ENCODE measurements at places on chromosomes 1 and 21.

DNA sequence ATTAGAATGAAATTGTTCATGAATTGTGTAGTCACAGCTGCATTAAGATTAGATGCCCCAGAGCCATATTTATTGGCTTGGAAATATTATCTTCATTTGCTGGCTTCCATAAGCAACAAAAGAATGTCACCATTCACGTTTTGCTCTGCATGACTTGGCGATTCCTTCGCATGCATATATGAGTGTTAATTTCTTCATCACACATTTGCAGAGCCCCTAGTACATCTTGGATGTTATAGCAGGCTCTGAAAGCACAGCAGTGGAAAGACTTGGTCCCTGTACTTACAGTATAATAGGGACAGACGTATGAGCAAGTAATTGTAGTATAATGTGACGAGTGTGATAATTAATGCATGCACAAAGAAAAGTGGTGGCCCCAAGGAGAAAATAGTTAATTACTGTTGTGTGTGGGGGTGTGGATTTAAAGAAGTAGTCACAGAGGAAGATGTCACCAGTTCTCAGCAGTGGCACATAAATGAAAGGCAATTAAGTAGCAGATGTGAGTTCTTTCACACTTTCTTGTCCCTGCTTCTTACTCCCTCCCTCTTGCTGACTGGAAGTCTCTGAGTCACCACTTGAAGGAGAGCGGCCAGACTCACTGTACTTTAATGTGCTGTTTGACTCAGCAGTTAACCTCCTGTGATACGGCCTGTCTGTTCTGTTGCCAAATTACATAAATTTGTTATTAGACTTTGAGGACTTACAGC is 21.0 kb downstream of the S100A10 start:
- no peak for DNase-seq

GRCh38 chr1:155272466-155273342 is 600 bp downstream of the CLK2 start:
- no peak for DNase-seq

DNA sequence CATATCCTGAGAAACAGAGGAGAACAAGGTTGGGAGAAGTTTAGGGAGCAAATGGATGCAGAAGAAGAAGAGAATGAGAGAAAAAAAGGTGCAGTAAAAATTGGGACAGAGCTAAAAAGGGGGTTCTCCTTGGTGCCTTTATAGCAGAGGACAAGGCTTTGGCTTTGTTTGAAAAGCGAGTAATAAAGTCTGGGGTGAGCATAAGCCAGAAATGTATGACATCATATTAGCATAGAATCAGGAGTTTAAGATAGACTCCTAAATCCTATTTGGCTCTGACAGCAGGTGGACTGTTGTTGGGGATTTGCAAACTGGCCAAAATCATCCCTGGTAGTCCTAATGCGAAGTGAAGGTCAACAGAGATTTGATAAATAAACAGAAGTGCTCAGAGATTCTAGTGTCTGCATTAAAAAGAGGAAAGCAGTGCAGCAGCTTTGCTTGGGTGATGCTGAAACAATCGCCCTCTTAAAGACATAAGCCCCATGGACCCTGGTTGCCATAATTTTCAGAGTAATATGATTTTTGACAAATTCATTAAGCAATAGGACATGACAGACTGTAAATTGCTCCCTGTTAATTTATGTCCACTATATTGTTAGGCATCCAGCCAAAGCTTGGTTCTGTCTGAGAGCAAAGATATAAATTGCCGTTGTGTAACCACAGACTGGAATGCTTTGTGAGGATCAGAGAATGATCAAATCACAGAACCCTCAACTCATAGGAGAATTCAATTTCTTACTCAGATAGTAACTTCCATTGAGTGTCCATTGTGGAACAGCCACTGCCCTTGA is 385.0 kb upstream of the NFIA start:
- DNase-seq = no peak

DNA sequence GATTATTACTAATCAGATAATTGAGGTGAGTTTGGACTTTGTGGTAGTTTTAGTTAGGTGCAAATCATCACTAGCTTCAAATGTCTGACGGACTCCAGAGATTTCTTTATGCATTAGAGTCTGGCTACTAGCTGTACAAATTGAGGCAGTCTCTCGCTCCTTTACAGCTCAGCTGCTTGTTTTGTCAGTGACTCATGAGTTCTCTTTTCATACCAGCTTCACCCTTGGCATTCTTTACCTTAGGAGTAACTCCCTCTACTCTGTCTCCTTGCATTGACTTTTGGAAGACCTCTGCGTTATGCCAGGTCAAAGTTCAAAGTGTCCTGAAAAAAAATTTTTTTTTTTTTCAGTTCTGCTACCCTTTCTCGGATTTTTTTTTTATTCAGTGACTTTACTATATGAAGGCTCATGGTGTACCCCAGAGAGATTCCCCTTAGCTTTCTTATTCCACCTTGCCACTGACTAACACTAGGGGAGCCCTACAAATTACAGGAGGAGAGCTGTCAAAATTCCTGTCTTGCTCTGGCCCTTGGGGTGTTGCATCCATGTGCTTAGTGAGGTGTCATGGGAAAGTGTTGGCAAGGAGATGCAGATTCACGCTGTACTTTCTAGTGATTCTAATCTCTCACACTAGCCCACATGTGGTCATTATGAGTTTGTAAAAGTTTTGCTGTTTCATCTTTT is 576.6 kb downstream of the ADGRL2 start:
- DNase-seq = no peak

DNA sequence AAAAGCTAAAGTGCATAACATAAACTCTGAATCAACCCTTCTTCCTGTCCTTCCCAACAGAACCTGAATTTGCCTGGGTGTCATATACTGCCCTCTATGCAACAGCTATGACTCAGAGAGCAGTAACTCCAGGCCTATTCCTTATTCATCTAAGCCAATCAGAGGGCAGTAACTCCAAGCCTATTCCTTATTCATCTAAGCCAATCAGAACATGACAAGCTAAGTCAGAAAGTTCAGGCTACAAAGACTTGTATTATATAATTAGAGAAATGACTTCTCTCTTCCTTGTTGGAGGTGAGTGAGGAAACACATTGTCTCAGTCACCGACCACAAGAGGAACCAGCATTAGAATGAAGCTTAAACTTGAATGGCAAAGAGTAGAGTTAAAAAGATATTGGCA is 26.2 kb upstream of the TADA1 start:
- no peak for DNase-seq

GRCh38 chr1:213244664-213245091 is 193.6 kb downstream of the RPS6KC1 start:
- DNase-seq = peak; percentile 4

DNA sequence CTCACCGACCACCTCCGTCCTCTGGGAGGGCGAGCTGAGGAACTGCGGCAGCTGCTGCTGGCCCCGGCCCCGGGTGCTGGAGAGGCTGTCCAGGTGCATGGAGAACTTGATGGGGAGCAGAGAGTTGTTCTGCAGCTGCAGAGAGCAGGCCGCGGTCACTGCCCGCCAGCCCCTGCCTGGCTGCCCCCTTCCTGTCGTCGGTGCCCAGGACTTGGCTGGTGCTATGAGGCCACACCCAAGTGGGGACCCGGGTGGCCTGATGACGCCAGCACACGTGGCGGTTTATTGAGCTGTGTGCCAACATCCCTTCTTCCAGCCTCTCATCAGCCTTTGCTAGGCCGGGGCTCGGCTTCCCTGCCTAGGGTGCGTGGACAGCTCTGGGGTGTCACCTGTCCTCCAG is 5.3 kb upstream of the TMEM52 start:
- no peak for DNase-seq

DNA sequence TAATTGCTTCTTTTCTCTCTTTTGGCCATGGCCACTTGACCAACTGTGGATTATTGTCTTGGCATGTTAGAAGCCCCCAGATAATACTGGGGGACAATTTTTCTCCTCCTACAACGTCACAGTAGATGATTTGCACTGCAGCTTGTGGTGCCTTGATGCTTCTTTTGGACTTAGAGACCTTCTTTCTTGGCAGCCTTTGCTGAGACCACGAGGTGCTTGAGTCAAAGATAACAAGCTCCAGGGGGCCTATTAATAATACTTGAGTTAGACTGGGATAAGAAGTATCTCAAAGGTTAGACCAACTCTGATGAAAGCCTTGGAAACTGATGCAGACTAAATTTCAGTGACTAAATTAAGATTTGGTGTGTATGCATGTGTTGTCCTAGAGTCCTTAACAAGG is 3.2 kb downstream of the PPP1R12B start:
- no peak for DNase-seq

- no peak for DNase-seq
These were observed 57.3 kb upstream of the STUM start for GRCh38 chr1:226491093-226491850.

DNA sequence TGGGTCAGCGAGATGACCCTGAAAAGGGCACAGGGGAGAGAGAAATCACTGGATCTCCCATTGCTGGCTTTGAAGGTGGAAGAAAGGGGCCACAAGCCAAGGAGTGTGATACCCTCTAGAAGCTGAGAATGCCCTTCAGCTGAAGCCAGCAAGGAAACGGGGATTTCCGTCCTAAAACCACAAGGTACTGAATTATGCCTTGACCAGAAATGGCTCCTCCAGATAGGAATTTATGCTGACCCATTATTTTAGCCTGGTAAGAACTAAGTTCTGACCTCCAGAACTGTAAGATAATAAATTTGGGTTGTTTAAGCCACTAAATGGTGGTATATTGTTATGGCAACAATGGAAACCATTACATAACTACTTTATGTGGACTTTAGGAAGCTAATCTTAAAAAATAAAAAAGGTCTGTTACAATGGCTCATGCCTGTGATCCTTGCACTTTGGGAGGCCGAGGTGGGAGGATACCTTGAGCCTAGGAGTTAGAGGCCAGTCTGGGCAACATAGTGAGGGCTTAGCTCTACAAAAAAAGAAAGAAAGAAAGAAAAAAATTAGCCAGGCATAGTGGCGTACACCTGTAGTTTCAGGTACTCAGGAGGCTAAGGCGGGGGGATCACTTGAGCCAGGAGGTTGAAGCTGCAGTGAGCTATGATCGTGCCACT is 3.6 kb upstream of the H6PD start:
- DNase-seq = no peak

DNA sequence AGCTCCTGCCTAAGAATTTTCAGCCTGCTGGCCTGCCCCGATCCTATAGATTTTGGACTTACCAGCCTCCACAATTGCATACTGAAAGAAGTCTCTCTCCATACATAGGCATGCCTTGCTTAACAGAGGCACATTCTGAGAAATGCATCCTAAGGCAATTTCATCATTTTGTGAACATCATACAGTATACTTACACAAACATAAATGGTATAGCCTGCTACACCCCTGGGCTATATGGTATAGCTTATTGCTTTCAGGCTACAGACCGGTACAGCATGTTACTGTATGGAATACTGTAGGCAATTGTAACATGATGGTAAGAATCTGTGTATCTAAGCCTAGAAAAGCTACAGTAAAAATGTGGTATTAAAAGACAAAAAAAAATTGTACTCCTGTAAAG is 174.7 kb downstream of the NRIP1 start:
- DNase-seq = no peak

- no peak for DNase-seq
These were observed 35.2 kb downstream of the ELAPOR1 start for GRCh38 chr1:109148987-109149561.

Data from stimulated activated CD4-positive, alpha-beta T cell treated with anti-CD3 and anti-CD28 coated beads, Interleukin-2, amount 100 ng/mL, for 4 hours (primary cell).